ENCODE measurements at places on chromosomes 1 and 21.
A peak's percentile ranks its signal among the peaks of the same experiment; 100 is the strongest.

GRCh38 chr1:23953020-23953419 lies 6.6 kb upstream of the PNRC2 start:
- DNase-seq = no peak

DNA sequence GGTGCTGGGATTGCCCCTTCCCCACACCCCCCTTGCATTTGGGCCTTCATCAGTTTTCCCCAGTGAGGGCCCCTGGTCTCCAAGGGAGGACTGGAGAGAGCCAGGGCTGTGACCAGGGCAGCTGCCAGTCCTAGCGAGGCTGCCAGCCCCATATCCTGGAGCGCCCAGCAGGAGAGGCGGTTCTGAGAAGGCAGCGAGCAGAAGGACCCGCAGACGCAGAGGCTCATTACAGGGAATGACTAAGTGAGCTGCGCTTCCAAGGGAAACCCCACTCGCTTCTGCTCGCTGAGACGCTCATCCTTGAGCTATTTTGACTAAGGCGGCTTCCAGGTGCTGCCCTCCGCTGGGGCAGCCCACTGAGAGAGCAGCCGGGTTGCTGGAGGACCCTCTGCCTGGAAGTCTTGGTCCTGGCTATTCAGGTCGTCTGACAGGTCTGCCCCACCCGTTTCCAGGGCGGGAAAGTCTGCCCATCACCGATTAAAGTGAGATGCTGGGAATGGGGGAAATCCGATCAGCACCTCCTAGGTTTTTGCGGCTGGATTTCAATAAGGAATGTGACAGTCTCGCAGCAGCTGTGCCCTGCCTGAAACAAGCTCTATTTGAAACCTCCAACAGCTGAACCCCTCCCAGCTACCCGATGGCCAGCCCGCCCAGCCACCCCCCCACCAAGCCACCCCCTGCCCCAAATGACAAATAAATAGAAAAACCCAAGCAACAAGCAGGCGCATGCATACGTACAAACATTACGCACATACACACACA lies 2.8 kb downstream of the KCNN3 start:
- no peak for DNase-seq

- no peak for DNase-seq
Measured at GRCh38 chr1:94899756-94900155, 27.2 kb downstream of the CNN3 start.

DNA sequence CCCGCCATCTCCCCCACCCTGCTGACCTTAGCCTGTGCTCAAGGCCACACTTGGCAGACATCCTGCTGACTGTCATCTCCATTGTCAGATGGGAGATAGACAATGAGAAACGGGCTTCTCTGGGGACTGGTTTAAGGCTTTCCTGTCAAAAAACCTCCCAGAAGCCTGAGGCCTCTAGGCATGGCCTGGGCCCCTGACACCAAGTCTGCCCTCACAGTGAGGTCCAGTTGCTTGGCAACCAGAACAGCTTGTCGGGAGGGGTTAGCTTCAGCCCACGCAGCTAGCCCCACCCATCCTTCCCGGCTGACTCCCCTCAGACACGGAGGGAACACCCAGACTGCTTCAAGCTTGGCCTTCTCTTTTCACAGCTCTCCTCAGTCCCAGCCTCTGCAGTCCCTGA lies 11.0 kb downstream of the PLEKHA6 start:
- DNase-seq = no peak

- no peak for DNase-seq
Measured at GRCh38 chr1:193537266-193538002, 351.0 kb upstream of the B3GALT2 start.

GRCh38 chr1:87439821-87440220 lies 111.1 kb downstream of the LMO4 start:
- no peak for DNase-seq

DNA sequence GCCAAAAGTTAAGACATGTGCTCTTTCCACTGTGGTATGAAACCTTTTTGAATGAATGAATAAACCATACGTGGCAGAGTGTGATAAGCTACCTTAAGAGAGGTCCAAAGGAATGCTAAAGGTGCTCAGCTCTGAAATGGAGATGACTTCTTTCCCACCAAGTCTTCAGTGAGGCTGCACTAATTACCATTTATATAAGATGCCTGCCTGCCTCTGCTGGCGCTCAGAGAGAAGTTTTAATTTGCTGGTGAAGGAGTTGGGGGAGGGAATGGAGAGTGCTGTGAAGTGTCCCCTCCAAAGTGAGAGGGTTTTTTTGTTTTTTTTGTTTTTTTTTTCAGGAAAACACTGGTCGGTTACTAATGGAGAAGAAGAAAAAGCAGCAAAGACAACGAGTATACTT lies 559.0 kb downstream of the OMA1 start:
- no peak for DNase-seq

DNA sequence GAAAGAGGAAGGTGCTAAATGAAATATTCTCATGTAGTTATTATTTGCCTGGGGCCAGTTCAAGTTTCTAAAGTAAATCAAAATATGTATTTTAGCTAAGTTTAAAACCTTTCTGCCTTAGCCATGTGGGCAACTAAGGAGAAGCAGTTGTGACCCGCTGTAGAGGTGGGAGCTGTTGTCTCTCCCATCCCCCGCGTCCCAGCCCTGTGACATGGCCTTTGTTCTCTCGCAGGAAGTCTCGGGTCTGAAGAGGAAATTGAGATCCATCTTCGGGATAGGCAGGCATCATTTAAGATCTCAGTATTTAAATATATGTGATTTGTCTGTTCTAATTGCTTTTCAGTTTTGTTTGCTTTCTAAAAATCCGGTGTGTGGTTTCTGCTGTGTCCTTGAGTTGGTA lies 121.5 kb downstream of the CAMTA1 start:
- DNase-seq = no peak

DNA sequence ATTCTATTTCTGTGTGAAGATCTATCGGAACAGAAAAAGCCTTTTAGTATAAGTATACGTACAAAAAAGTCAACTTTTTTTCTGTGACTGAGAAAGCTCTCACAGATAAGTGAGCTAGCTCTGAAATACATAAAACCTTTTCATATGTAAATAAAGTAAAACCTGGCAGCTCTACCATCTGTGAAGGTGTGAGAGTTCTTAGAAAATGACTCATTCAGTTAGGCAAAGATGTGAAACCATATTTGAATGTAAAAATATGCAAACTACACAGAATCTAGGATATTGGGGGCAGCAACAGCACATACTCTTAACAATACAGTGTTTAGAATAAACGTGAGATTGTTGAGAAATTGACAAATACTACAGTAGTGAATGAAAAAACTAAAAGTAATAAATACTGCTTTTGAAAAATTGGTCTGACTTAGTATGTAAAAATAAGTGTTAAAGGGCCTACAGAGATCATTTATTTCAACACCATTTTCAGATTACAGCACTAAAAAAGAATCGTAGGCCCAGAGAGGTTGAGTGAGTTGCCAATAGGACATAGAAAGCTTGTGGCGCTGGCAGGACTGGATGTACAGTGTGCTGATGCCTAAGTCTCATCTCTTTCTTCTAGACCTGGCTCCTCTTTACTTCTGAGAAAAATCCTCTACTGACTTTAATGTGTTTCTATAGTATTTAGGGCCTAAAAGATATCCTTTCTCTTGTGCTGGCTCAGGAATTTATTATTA lies 19.8 kb downstream of the ATP6V1G3 start:
- DNase-seq = no peak

GRCh38 chr1:41842326-41842725 lies 76.4 kb downstream of the HIVEP3 start:
- no peak for DNase-seq

DNA sequence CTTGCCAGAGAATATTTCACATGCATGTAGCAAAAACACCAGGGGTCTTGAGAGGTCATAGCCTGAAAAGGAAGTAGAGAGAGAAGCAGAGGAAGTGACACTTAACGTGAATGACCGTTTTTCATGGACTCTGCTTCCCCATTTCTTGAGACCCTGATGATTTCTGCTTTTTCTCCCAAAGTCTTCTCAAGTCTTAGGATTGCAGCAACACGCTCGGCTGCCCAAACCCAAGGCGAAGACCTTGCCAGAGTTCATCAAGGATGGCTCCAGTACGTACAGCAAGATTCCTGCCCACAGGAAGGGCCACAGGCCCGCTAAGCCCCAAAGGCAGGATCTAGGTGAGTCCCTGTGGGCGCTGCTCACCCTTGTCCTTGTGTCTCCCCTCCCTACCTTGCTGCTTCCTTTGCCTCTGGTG lies 12.8 kb downstream of the THEMIS2 start:
- DNase-seq = peak; percentile 63

- DNase-seq = no peak
Measured at GRCh38 chr1:199297174-199297573, 658.3 kb downstream of the PTPRC start.

DNA sequence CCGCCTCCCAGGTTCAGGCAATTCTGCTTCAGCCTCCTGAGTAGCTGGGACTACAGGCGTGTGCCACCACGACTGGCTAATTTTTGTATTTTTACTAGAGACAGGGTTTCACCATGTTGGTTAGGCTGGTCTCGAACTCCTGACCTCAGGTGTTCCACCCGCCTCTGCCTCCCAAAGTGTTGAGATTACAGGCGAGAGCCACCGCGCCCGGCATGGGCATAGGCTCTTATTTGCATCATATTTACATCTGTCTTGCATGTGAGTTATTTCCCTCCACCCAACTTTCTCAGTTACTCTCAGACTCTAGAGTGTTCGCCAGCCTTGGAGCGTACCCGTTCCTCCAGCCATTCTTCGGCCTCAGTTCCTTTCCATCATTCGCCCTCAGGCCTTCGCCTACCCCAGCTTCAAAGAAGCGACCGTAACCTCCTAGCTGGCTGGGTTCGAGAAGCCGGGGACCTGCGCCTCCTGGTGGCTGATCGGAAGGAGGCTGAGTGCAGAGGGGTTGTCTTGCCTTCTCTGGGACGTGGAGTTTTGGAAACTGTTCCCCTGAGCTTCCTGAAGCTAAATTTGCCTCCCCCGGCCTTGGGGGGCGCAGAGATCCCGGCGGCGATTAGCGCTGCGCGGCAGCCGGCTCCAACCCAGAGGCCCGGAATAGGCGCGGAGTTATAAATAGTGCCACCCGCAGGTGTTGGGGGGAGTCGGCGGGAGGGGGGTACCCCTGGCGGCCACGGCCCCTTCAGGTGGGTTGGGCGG lies 3.6 kb upstream of the ZBTB7B start:
- peak; percentile 67 for DNase-seq

DNA sequence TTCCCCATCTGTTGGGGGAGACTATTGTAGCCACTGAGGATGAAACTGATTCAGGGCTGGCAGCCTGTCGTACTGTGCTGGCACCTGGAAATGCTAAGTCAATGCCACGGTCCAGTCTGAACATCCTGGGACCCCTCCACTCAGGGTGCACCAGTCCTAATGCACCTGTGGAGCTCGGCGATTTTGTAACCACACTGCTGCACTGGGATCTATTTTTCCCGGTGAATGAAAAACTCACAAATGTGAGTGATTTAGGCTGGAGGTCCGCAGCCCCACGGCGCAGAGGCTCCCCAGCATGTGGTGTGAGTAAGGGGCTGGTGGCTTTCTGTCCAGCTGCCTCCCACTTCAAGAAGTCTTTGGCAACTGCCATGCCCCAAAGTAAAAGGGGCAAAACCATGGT lies 35.5 kb downstream of the SETD4 start:
- no peak for DNase-seq

- DNase-seq = no peak
Measured at GRCh38 chr1:116764466-116764898, 10.3 kb downstream of the CD2 start.

GRCh38 chr1:61439234-61439633 lies 285.7 kb downstream of the TM2D1 start:
- no peak for DNase-seq

- no peak for DNase-seq
Measured at GRCh38 chr21:43643193-43643592, 16.1 kb downstream of the HSF2BP start.

- no peak for DNase-seq
Measured at GRCh38 chr21:34946916-34947534, 102.1 kb downstream of the RUNX1 start.

- no peak for DNase-seq
Measured at GRCh38 chr1:151327903-151328674, 873 bp upstream of the PI4KB start.

DNA sequence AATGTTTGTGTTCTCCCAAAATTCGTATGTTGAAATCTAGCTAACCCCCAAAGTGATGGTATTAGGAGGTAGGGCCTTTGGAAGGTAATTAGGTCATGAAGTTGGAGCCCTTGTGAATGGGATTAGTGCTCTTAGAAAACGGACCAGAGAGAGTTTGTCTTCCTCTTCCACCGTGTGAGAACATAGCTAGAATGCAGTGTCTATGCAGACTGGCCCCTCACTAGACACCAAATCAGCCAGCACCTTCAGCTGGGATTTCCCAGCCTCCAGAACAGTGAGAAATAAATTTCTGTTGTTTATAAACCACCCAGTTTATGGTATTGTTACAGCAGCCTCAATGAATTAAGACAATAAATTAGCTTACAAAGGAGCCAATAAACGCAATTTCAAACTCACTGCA lies 58.0 kb downstream of the KIAA0319L start:
- DNase-seq = no peak

DNA sequence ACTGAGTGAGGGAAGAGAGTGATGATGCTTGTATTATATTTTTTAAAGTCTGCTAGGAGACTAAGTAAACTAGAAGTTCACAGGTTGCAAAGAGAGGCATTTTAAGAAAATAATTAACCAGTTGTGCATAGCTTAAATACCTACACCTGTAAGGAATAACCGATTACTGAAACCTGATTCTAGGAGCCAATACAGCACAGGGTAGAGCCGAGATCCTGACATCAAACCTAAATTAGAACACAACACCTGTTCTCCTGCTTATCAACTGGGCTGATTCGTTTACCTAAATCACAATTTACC lies 54.8 kb downstream of the EPRS1 start:
- DNase-seq = no peak

GRCh38 chr1:180250883-180251509 lies 20.9 kb downstream of the LHX4 start:
- DNase-seq = no peak

- DNase-seq = no peak
Measured at GRCh38 chr1:59597420-59598119, 217.2 kb upstream of the HOOK1 start.

DNA sequence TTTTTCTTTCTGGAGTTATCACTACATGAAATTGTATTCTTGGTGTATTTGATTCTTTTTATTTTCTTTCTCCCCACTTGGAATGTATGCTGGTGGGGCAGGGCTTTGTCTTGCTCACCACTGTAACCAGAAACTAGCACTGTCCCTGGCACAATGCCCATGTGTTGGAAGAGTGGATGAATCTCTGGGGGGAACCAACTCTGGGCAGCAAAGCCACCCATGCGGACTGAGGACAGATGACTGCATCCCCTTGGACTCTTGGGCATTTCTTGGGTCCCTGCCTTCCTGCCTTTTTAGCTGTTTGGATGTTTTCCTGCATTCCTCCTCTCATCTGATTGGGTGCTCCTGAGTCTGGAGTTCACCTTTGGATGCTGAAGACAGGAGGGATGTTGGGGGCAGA lies 6.1 kb downstream of the CYP4B1 start:
- DNase-seq = no peak

DNA sequence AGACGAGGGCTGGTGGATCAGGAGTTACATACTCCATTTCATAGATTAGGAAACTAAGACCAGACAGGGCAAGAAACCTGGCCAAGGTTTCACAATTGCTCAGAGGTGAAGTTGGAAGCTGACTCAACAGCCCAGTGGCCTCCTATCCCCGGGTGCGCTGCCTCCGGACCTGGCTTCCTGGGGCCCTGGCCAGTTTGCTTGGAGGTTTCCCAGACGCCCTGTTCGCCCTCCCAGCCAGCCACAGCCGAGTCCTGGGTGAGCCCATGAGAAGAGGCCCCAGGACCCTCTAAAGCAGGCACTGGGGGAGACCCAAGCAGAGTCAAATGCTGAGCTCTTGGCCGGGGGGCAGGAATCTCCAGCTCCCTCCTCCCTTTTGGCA lies 180.1 kb downstream of the ZBTB18 start:
- DNase-seq = peak; percentile 25

GRCh38 chr1:209704584-209704983 lies at the start of gene HSD11B1:
TSS of gene HSD11B1 (plus strand) at chr1:209704846. CDS start at chr1:209704943, 97 bp downstream.
- DNase-seq = peak; percentile 35
